Activated naive CD4-positive, alpha-beta T cell treated with anti-CD3 and anti-CD28 coated beads for 36 hours (primary cell): ENCODE measurements at places on chromosomes 12 and 14. TPM values are rescaled to one million over a fixed set of nuclear protein-coding genes. Genes with fewer than 3 reads are reported as not detected.

- H3K36me3 ChIP-seq: no peaks in the 10 kb centered on the region
- H3K4me3 ChIP-seq: no peak overlapping the region
- no peak overlapping the region for H3K27ac ChIP-seq
- DNase-seq: no peak
- H3K4me1 ChIP-seq: no peaks in the 10 kb centered on the region
- H3K27me3 ChIP-seq: no peaks in the 10 kb centered on the region
These were observed 159.8 kb downstream of the KCNH5 start for GRCh38 chr14:62885451-62885850.

DNA sequence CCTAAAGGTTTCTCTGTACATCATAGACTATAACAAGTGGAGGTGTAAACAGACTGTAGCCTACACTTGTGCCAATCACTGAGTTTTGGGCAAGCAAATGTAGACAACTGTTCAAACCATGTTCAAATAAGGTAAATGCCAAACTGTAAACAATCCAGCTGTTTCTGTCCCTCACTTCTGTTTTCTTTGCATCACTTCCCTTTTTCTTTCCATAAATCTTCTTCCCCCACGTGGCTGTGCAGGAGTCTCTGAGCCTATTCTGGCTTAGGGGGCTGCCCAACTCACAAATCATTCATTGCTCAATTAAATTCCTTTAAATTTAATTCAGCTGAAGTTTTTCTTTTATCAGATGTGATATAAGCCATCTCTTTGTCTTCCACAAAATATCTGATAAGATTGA is 65.1 kb upstream of the CPM start:
- H3K36me3 ChIP-seq: no peaks in the 10 kb centered on the region
- H3K4me1 ChIP-seq: no peaks in the 10 kb centered on the region
- no peak for DNase-seq
- H3K27me3 ChIP-seq: peaks cover 7% of the 10 kb centered on the region
- H3K27ac ChIP-seq: no peak overlapping the region
- no peak overlapping the region for H3K4me3 ChIP-seq

DNA sequence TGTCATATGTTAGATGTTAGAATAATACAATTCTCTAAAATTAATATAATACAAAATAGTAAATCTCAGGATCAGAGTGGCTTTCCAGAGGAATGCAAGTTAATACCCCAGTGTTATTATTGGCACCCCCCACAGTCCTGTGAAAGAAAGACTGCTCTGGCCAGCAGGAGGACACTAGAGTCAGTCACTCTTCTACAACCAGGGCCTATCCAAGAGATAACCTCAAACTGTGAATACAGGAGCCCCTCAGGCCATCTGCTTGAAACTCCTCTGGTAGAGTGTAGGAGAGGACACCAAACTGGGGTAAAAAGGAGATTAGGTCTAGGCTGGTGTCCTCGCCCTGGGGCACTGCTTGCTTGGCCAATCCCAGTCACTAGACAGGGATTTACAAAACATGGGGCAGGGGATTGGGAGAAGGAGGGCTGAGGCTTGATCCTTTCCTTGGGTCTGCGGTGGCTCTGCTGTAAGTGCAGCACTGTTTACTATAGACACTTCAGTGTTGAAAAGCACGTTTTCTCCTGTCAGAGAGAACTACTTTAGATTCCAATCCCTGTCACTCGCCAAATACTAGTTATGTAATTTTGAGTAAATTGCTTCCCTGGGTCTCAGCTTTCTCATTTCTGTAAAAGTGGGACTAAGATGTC is 44.5 kb upstream of the PTPRR start:
- no peak overlapping the region for H3K4me3 ChIP-seq
- H3K4me1 ChIP-seq: no peaks in the 10 kb centered on the region
- H3K27me3 ChIP-seq: no peaks in the 10 kb centered on the region
- DNase-seq: no peak
- no peaks in the 10 kb centered on the region for H3K36me3 ChIP-seq

DNA sequence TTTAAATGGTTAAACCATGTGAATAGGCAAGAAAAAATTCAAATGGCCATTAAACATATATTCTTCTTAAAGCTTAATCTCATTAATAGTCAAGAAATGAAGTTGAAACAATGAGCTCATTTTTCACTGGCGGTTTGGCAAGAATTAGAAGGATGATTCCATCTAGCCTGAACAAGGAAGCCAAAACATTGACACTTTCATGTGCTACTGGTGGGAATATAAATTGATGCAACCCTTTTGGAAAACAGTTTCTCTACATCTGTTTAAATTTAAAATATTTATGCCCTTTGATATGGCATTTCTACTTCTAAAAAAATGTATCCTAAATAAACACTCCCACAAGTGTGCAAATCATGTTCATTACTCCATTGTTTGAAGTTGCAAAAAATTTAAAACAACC is 174.7 kb upstream of the HIF1A start:
- peak overlapping the region; percentile 72 for H3K27ac ChIP-seq
- peaks cover 90% of the 10 kb centered on the region for H3K4me1 ChIP-seq
- H3K4me3 ChIP-seq: no peak overlapping the region
- H3K27me3 ChIP-seq: no peaks in the 10 kb centered on the region

GRCh38 chr12:26126340-26127284 is 1.8 kb upstream of the BHLHE41 start:
- no peak overlapping the region for H3K27ac ChIP-seq
- H3K27me3 ChIP-seq: peaks cover 68% of the 10 kb centered on the region
- no peaks in the 10 kb centered on the region for H3K36me3 ChIP-seq
- peaks cover 21% of the 10 kb centered on the region for H3K4me1 ChIP-seq

GRCh38 chr12:1606021-1606622 is 11.7 kb upstream of the FBXL14 start:
- peak; percentile 94 for DNase-seq
- no peaks in the 10 kb centered on the region for H3K27me3 ChIP-seq
- peaks cover 36% of the 10 kb centered on the region for H3K4me1 ChIP-seq
- H3K36me3 ChIP-seq: no peaks in the 10 kb centered on the region

DNA sequence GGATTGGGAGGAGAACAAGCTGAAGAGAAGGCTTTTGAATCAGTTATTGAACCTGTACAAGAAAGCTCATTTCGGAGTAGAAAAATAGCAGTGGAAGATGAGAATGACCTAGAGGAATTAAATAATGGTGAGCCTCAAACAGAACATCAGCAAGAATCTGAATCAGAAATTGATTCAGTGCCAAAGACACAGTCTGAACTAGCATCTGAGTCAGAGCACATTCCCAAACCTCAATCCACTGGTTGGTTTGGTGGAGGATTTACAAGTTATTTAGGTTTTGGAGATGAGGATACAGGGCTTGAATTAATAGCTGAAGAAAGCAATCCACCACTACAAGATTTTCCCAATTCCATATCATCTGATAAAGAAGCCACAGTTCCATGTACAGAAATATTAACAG is 13.5 kb downstream of the MIA2 start:
- H3K4me1 ChIP-seq: no peaks in the 10 kb centered on the region
- DNase-seq: no peak
- H3K27ac ChIP-seq: no peak overlapping the region
- H3K36me3 ChIP-seq: no peaks in the 10 kb centered on the region
- no peaks in the 10 kb centered on the region for H3K27me3 ChIP-seq

DNA sequence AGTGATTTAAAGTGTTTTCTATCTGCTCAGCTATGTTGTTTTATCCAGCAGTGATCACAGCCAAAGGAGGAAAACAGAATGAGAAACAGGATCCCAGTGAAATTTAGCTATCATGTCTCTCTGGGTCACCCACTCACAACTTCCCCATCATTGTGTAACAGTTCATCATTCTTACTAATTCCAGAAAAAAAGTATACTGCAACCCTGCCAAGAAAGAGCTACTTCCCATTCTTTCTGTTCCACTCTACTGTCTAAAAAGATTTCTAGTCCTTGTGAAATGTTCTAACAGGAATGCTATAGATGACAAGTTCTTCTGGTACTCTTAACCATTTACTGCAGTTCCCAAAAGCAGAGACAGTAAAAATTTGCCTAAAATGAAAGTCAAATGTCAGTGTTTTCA is 39.2 kb upstream of the CD163 start:
- H3K4me3 ChIP-seq: no peak overlapping the region
- no peak for DNase-seq
- H3K27ac ChIP-seq: no peak overlapping the region
- H3K4me1 ChIP-seq: no peaks in the 10 kb centered on the region
- peaks cover 38% of the 10 kb centered on the region for H3K27me3 ChIP-seq

GRCh38 chr14:26622611-26623010 is 24.8 kb upstream of the NOVA1 start:
- no peaks in the 10 kb centered on the region for H3K27me3 ChIP-seq
- H3K27ac ChIP-seq: no peak overlapping the region
- no peak for DNase-seq
- H3K4me3 ChIP-seq: no peak overlapping the region

Gene PA2G4
- total RNA-seq: 411 TPM

Gene OASL
- 12.4 TPM for total RNA-seq

Gene CD4
- 155 TPM for total RNA-seq

Gene LHX5
- not detected for total RNA-seq

Gene WNT5B
- not detected for total RNA-seq

Gene KRT86
- 0.15 TPM for total RNA-seq

Gene GZMH
- total RNA-seq: 86.1 TPM
